ENCODE measurements at places on chromosomes 4 and X.

GRCh38 chr4:31998807-31999206, 1278.6 kb downstream of the PCDH7 start:
- DNase-seq = no peak

GRCh38 chrX:118038614-118039365, 77.8 kb downstream of the KLHL13 start:
- DNase-seq = no peak

GRCh38 chrX:51568586-51568985, 50.1 kb downstream of the CENPVL3 start:
- no peak for DNase-seq

GRCh38 chrX:43211570-43211969, 433.6 kb upstream of the PPP1R2C start:
- no peak for DNase-seq

- no peak for DNase-seq
Observed at GRCh38 chrX:136039968-136040367, 54.7 kb downstream of the SLC9A6 start.

- DNase-seq = no peak
Observed at GRCh38 chrX:50036426-50036825, 114.0 kb downstream of the CLCN5 start.

GRCh38 chrX:115894087-115894486, 276.5 kb upstream of the AGTR2 start:
- no peak for DNase-seq

GRCh38 chr4:109046471-109047201, 255.8 kb downstream of the COL25A1 start:
- no peak for DNase-seq

DNA sequence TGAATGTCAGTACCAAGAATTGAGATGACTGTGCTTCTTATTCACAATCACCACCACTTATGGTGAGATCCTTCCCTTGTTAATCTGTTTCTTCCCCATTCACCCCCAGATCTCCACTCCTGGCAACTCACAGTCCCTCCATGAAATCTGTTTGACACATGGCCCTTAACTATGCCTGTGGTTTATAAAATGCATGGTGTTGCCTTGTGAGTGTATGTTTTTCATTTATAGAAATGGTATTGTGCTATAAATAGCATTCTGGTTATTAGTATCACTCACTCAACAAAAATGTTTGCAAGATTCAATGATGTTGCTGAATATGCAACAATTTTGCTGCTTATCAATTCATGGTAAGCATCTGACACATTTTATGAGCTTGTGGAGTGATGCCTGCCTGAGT, 131.0 kb downstream of the PRKX start:
- no peak for DNase-seq

GRCh38 chr4:55117511-55117910, 7.9 kb downstream of the KDR start:
- DNase-seq = no peak

DNA sequence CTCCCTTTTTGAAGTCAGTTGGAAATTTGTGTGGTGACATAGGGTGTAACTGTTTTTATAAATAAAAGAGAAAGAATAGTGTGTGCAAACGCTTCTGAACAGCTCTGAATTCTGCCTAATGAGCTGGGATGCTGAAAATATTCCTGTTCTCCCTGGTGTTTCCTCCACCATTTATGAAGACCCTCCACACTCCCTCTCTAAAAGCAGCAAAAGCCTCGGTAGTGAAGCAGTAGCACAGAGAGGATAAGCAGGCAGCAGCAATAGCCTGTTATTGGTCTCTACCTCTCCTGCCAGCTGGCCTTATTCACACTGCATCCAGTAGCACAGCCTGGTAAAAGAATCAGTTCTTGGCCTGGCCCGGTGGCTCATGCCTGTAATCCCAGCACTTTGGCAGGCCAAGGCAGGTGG, 406.1 kb downstream of the IQCM start:
- no peak for DNase-seq

GRCh38 chr4:156169011-156169410, 215.3 kb upstream of the CTSO start:
- DNase-seq = no peak

GRCh38 chr4:149164282-149164681, 651.4 kb downstream of the IQCM start:
- DNase-seq = no peak

DNA sequence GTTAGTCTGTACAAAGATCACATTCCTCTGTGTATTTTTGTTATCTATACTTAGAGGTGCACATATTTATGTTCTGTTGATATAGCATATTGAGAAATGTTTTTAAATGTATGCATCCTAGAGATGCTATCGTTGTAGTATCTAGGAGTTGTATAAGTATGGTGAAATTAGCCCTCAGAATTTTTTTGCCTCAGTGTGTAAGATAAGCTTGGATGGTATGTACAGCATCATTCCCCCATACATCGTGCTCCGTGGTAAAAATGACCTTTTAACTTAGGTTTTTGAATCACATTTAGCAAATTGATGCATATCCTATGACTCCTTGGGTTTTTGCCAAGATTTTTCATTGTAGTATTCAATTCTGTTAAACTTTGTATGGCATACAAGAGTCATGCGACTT, 113.5 kb downstream of the RPA4 start:
- no peak for DNase-seq
